Left lung (tissue), 14 donors: ENCODE measurements at places on chromosomes 11 and 22. TPM values are rescaled to one million over a fixed set of nuclear protein-coding genes. Genes with fewer than 3 reads are reported as not detected.
A peak's percentile ranks its signal among the peaks of the same experiment; 100 is the strongest.

- H3K36me3 ChIP-seq = no peaks in the 10 kb centered on the region
- no peaks in the 10 kb centered on the region for H3K27me3 ChIP-seq
- H3K27ac ChIP-seq = no peak overlapping the region
- DNase-seq = peak; percentile 69
- H3K4me1 ChIP-seq = peaks cover 44% of the 10 kb centered on the region
These were observed 4.1 kb downstream of the ST3GAL4 start for GRCh38 chr11:126359431-126360048.

DNA sequence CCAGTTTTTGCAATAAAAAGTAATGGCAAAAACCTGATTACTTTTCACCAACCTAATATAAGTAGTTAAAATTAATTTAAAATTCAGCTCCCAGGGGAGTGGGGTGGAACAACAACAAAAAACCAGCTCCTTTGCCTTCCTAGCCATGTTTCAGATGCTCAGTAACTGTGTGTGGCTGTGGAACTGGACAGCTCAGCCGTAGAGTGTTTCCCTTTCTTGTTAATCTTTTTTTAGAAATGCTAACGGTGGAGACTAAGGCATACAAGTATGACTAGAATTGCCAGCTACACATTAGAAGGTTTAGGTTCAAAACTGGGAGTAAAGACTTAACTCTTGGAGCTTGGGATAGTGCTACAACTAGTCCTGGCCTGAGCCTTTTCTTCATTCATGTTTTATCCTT is 45.0 kb downstream of the PPP6R3 start:
- peaks cover 79% of the 10 kb centered on the region for H3K4me1 ChIP-seq
- DNase-seq = no peak
- no peak overlapping the region for H3K27ac ChIP-seq
- no peaks in the 10 kb centered on the region for H3K36me3 ChIP-seq
- no peaks in the 10 kb centered on the region for H3K27me3 ChIP-seq
- no peak overlapping the region for H3K4me3 ChIP-seq

DNA sequence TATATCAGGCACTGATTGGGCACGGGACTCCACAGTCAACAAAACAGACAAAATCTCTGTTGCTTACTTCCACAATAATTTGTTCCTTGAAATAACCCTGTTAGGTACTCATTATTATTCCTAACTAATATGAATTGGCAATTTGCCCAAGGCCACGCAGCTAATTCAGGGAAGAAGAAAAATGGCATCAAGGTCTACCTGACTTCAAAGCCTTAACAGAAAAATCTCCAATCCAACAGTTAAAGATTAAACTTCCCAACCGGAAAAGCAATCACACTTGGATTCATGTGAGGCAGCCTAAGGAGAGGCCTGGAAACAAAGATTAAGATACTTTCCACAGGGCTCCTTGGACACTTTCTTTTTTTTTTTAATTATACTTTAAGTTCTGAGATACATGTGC is 68.9 kb downstream of the PRCP start:
- no peak overlapping the region for H3K27ac ChIP-seq
- no peak overlapping the region for H3K4me3 ChIP-seq
- no peak for DNase-seq
- H3K27me3 ChIP-seq = no peaks in the 10 kb centered on the region
- no peaks in the 10 kb centered on the region for H3K36me3 ChIP-seq

- no peaks in the 10 kb centered on the region for H3K27me3 ChIP-seq
- H3K36me3 ChIP-seq = peaks cover 40% of the 10 kb centered on the region
These were observed 61.5 kb upstream of the PITPNB start for GRCh38 chr22:27980424-27981148.

- H3K4me3 ChIP-seq = no peak overlapping the region
- no peak for DNase-seq
- H3K27ac ChIP-seq = no peak overlapping the region
- no peaks in the 10 kb centered on the region for H3K27me3 ChIP-seq
- H3K4me1 ChIP-seq = no peaks in the 10 kb centered on the region
These were observed 28.4 kb downstream of the ZNF143 start for GRCh38 chr11:9489080-9489765.

GRCh38 chr11:113569391-113569790 is 94.2 kb upstream of the DRD2 start:
- DNase-seq = no peak
- no peak overlapping the region for H3K27ac ChIP-seq
- no peaks in the 10 kb centered on the region for H3K36me3 ChIP-seq
- H3K27me3 ChIP-seq = peaks cover 12% of the 10 kb centered on the region
- no peaks in the 10 kb centered on the region for H3K4me1 ChIP-seq

The GUCY1A2 gene
- total RNA-seq = 31.7 TPM

The LRRC75B gene
- total RNA-seq = 11.4 TPM
